Tongue (tissue), 3 donors: ENCODE measurements at places on chromosomes 2 and 18.

DNA sequence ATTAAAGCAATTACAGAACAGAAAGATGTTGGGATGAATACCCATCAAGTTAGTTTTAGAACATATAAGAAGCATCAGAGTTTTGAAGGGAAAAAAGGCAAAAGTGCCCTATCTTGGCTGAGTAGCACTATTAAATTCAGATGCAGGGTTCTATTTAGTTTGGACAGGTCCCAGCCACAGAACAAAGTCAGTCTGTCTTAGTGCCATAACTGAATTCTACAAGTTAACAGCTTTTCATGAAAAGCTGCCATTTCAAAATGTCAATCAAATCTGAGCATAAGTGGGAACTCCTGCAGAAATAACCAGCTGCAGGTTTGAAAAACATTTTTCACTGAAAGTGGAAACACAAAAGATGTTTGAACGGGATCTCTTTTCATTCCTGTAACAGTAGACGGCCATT lies 160.4 kb downstream of the SRBD1 start:
- DNase-seq = peak; percentile 32

DNA sequence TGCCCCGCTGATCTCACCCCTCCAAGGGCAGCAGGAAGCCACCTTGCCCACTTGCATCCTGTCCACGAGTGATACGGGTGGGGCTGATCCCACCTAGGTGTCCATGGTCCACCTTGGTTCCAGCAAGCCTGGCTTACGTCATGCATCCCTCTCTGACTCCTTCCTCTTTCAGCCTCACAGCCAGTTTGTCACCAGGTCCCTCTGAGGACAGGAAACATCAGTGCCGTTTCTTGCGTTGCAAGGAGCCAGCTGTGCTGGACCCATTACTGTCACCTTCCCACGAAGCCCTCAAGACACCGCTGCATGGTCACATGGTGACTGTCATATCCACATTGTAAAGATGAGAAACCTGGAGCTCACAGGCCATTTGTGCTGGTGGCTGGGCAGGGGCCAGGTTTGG lies 34.8 kb upstream of the TWIST2 start:
- DNase-seq = no peak

GRCh38 chr2:11642972-11643371 lies 27.0 kb downstream of the NTSR2 start:
- DNase-seq = no peak

DNA sequence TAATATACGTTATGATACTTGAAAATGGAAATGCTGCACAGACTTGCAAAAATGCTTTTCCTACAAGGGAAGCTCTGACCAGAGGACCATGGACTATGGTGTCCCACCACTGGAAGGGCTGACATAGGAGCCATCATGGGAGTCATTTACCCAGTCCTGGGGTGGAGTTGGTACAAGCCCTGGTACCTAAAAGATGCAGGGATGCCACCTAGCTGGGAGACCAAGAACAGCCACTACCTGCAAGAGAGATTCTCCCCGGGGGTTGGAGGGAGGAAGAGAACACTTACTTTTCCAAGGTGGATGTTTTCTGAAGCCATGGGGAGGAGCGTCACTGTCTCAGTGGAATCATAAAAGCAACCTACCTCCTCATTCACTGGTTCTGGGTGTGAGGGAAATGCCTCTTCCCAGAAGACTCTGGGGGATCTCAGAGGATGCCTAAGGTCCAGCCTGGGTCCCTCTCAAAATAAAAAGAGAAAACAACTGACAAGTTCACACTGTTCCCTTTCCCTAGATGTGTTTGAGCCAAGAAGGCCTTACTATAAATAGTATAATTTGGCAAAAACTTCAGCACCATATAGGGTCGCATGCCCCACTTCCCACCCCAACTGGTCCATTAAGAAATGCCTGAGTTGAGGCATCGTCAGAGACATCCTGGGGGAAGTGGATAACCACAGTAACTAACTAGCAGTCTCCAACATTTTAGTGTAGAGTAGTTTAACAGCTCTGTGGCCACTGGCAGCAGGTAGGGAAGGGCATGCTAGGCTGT lies 39.9 kb downstream of the REEP1 start:
- DNase-seq = no peak

GRCh38 chr2:55054106-55054875 lies 4.0 kb upstream of the RTN4 start:
- DNase-seq = no peak
